ENCODE measurements at places on chromosomes 1 and 21. TPM values are rescaled to one million over a fixed set of nuclear protein-coding genes. Genes with fewer than 3 reads are reported as not detected.

The SDE2 gene
- total RNA-seq: 26.2 TPM

DNA sequence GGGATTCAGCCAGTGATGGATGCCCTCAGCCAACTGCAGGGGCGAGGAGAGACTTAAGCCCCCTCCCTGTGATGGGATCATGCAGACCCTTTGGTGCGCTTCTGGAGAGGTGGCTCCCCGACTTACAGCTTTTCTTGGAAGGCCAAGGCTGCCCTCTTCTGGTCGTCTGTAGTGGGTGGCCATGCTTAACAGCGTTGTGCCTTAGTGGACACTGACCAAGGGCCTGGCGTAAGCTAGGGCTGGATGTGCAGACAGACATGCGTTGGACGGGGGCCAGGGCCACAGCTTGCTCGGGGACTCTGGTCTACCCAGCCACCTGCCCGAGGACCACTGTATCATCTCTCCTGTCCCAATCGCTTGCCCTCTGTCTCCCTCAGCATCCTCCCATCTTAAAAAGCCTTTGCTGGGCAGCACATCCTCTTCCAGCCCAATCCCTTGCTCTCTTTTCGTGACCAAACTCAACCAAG is 5.5 kb downstream of the AZIN2 start:
- peak; percentile 86 for DNase-seq

GRCh38 chr1:24221246-24221645 is 34.2 kb upstream of the IFNLR1 start:
- DNase-seq: no peak

- no peak for DNase-seq
Observed at GRCh38 chr1:246599315-246599714, 33.1 kb downstream of the CNST start.

Data from fibroblast of the aortic adventitia (primary cell).